Choroid plexus epithelial cell (primary cell): ENCODE measurements at places on chromosomes 1 and 21.

GRCh38 chr1:5722635-5723164 lies 269.5 kb downstream of the NPHP4 start:
- DNase-seq, result no peak

DNA sequence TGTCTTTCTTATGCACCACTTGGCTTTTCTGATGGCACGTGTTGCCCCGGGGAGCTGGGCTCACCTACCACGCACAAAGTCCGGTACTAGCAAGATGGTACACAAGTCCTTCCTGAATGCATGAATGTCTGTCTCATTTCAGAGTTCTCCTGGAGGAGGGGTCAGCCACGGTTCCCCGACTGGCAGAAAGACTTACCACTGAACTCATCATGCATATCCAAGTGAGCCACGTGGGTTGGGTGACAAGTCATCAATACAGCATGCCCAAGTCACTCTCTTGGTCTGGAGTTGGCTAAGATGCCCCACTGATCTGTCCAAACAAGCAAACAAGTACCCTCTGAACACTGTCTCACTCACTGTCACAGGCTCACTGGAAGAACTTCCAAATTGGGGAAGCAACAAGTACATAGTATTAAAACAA lies 28.6 kb upstream of the MX1 start:
- no peak for DNase-seq

DNA sequence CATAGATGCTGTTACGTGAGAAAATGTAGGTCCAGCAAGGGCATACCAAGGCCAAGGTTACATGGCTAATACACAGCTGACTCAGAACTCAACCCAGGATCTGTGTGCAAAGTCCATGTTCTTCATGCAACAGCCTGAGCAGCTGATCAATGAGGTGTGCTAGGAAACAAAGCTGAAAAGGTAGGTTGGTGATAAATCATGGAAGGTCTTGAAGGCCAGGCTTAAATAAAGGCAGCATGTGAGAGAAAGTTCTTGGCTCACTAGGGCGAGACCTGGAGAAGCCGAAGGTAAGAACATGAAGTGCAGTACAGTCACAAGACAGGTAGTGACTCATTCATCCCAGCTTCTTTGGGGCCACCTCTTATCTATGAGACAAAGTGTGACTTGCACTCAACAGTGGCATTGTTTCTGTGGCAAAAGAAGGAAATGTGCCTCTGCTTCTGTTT lies 33.4 kb downstream of the TLR5 start:
- no peak for DNase-seq

DNA sequence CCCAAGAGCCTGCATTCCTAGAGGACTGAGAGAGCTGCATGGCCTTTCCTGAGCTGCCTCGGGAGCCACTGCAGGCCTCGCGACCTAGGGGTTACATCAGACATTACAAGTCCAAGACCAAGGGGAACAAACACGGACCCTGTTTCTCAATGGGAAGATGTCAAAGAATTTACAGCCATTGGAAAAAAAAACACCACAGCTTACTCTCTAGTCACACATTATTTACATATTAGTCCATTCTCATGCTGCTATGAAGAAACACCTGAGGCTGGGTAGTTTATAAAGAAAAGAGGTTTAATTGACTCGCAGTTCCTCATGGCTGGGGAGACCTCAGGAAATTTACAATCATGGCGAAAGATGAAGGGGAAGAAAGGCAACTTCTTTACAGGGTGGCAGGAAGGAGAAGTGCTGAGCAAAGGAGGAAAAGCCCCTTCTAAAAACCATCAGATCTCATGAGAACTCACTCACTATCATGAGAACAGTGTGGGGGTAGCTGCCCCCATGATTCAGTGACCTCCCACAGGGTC lies 8.4 kb upstream of the PRMT2 start:
- DNase-seq, result no peak

- DNase-seq, result peak; percentile 76
These were observed 2.8 kb downstream of the HES3 start for GRCh38 chr1:6246497-6247467.

- DNase-seq, result no peak
These were observed 324.4 kb downstream of the AJAP1 start for GRCh38 chr1:4978660-4979390.

GRCh38 chr1:21706151-21706835 lies 37.1 kb upstream of the RAP1GAP start:
- DNase-seq, result peak; percentile 89

DNA sequence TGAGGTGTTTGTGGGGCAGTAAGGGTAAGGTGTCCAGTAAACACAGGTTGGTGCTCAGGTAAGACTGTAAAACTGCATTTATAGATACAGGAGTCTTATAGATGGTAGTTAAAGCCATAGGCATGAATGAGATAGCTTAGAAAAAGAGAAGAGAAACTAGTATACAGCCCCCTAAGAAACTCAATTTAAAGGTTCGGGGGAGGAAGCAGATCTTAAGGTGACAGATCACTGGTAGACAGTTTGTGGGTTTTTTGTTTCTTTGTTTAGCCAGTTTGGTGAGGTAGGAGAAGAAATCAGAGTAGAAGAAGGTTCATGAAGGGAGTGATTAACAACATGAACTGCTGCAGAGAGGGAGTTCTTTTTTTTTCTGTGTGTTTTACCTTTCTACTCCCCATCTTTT lies 6.1 kb upstream of the AGO3 start:
- DNase-seq, result no peak

DNA sequence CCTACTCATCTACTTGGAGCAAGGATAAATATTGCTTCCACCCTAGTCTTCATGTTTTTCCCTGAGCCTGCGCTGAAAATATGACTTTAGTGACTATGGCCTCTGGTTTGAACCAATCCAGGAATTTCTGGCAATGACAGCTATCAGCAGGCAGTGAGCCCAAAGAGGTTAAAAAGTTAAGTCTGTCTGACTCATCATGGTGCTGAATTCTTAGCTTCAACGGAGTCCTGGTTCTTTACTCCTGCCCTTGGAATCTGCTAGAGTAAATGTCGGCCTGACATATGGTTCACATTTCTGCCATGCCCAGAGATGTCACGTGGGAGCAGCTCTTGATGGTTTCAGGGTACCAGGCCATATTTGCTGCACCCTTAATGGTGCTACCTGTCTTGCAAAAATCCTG lies 351.6 kb upstream of the PLXNA2 start:
- DNase-seq, result peak; percentile 70

DNA sequence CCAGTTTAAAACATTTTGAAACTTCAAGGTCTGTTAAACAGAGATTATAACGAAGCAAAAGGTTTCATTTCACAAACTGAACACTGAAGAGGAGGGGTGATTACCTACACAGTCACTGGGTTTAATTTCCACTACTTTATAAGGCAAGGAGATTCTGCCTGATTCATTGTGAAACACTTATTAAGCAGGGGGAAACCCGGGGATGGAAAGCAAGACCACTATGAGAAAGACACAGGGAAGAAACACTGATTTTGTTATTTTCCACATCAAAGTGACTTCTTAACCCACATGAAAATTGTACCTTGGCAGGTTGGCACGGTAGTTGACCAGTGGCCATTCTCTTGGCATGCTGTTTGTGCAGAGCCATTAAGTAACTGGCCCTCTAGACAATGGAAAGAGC lies 8.1 kb upstream of the F5 start:
- no peak for DNase-seq

DNA sequence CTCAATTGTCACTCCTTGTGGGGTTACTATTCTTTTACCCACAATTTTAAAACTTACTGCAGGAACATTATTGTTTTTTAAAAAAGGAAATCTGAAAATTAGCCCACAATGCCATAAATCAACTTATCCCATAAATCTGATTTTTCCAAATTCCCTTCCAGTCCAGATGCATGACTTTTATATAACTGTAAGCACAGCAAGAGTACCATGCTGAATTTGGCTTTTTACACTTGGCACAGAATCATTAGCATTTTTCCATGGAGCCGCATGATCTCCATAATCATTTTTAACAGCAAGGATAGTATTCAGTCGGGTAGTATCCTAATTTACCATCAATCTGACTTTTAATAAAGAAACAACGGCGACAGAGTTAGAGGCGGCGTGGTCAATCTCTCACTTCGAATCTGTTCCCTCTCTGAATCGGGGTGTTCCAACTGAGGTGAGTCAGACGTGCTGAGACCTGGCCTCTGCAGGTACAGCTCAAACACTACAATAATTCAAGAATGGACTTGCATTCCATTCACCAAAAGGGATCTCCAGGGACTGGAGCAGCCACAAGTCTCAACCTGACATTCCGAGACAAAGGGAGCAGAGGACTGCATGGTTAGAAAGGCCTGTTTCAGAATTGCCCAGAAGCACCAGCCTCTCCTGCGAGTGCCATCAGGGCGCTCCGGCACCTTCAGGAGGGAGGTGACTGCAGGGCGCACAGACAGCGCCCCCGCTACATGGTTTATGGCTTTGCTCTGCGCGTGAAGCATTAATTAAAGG lies 48.9 kb downstream of the SLC66A1 start:
- DNase-seq, result no peak

- no peak for DNase-seq
These were observed 22.3 kb downstream of the GJA5 start for GRCh38 chr1:147738129-147738528.

GRCh38 chr1:234185438-234185837 lies 187.8 kb upstream of the COA6 start:
- DNase-seq, result no peak

GRCh38 chr1:209786146-209786545 lies 1.8 kb upstream of the C1orf74 start:
- DNase-seq, result no peak

DNA sequence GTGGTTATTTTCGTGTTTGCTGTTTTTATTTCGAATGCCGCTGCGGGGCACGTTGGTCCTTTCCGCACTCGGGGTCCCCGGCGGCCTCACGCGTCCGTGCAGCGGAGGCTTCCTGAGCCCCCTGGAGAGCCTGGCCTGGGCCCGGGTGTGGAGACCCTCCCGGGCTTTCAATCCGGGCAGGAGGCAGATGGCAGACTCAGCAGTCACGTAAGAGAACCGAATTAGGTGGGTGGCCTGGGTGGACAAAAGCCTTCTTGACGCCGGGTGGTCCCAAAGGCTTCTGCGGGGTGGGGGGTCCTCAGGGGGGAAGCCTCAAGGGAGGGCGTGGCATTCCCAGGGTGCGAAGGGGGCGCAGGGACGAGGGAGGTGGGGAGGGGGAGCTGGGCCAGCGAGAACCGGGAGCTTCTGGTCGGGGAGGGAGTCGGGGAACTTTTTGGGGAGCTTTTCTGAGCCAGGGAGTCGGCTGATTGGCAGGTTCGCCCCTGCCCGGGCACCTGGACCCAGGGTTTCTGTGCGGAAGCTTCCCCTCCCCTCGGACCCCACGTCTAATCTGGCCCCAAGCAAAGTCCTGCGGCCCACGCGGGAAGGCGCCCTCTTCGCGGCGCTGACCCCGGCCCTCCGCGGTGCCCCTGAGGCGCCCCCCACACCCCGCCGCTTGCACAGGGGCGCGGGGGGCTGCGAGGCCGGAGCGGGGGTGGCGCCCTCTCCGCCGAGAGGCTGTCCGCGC lies 1.3 kb upstream of the HES4 start:
- DNase-seq, result no peak

- DNase-seq, result peak; percentile 10
These were observed 60.8 kb upstream of the RNF11 start for GRCh38 chr1:51175278-51175677.

- no peak for DNase-seq
These were observed 109.3 kb downstream of the DMRTB1 start for GRCh38 chr1:53568540-53568939.

DNA sequence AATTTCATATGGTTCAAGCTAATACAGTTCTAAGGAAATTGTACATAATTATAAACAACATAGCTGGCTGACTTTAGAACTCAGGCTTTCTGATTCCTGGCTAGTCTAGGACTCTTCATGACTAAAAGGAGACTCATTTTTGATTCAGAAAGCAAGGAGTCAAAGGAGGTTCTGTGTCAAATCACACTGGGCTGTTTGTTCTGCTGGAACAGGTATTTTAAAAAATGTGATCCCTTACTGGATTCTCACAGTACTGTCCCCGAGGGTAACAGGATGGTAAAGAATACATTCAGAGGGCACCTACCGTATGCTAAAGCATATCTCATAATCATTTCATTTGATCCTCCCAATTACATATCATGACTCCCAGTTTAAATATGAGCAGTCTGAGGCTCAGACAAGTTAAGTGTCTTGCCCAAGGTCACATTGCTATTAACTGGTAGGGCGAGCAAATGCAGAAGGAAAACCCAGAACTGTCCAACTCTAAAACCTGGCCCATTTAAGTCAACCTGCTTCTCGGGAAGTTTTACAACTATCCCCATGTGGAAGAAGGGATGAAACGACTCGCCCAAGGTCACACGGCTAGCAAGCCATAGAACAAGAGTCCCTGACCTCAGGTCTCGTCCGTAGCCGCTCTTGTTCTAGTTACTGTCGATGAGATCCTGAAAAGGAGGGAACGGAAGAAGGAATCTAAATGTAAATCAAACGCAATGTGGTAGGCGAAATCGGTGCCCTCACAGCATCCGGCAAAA lies 675 bp downstream of the MYSM1 start:
- DNase-seq, result peak; percentile 26

- no peak for DNase-seq
These were observed 1.5 kb upstream of the NHLH1 start for GRCh38 chr1:160365325-160365724.

DNA sequence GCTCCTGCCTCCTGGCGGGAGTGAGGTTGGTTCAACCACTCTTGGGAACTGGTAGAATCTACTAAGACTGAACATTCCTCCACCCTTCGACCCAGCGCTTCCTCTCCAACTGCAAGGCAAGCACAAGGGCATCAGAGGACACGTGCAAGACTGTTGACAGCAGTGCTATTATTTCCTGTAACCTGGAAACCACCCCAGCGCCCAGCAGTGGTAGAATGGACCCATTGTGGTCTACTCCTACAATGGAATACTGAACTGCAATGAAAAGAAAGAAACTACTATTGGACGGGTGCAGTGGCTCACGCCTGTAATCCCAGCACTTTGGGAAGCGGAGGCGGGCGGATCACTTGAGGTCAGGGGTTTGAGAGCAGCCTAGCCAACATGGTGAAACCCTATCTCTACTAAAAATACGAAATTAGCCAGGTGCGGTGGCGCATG lies 33.0 kb upstream of the TARDBP start:
- peak; percentile 21 for DNase-seq

GRCh38 chr1:12562955-12563576 lies 54.9 kb downstream of the DHRS3 start:
- no peak for DNase-seq

- no peak for DNase-seq
These were observed 26.6 kb downstream of the C8B start for GRCh38 chr1:56939209-56939608.
